ENCODE measurements at places on chromosomes 13 and 19.

DNA sequence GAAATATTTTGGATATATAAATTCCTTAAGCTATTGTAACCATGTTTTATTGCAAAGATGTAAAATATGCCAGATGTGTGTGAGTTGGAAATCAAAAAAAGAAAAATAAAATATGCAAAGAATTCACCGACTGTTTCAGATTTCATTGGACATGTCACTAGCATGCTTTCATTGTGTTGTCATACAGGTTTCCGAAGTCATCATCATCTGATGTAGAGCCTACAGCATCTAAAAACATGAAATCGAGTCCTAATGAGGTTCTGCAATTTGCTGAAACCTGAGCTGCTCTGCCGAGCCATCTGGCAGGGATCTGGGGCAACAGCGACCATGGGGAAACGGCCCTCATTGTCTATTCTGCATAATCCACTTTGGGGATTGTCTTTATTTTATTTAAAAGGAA lies 196.1 kb upstream of the MAB21L1 start:
- DNase-seq, result no peak

DNA sequence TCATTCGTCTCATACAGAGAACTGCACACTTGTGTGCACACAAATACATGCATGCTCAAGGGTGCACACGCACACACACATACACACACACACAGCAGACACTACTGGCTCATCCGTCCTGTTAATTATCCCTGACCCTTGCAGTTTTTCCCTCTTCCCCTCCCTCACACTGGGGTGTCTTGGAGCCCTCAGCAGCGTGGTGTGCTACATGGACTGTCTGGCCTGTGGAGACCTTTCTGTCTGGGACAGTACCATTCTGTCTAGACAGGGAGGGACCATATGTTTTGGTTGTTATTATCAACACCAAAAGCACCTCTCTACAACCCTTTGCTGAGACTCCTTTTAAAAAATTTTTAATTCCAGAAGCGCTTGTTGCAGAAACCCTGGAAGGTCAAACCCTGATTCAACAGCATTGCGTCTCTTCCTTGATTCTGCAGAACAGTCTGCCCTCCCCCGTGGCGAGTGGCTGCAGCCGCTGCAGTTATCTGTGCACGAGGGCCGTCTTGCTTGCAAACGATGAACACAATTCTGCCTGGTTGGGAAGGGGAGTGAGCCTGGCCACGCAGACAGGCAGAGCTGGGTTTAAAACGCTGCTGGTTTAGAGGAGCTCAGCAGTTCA lies 374.0 kb downstream of the IRS2 start:
- DNase-seq, result peak; percentile 50

DNA sequence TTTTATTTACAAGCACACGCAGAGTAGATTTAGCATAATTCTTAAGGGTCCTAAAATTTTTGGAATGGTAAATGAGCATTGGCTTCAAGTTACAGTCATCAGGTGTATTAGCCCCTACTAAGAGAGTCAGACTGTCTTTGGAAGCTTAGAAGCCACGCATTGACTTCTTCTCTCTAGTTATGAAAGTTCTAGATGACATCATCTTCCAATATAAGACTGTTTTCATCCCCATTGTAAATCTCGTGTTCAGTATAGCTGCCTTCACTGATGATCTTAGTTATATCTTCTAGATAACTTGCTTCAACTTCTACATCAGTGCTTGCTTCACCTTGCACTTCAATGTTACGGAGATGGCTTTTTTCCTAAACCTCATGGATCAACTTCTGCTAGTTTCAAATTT lies 148.8 kb upstream of the SLITRK1 start:
- DNase-seq, result no peak

DNA sequence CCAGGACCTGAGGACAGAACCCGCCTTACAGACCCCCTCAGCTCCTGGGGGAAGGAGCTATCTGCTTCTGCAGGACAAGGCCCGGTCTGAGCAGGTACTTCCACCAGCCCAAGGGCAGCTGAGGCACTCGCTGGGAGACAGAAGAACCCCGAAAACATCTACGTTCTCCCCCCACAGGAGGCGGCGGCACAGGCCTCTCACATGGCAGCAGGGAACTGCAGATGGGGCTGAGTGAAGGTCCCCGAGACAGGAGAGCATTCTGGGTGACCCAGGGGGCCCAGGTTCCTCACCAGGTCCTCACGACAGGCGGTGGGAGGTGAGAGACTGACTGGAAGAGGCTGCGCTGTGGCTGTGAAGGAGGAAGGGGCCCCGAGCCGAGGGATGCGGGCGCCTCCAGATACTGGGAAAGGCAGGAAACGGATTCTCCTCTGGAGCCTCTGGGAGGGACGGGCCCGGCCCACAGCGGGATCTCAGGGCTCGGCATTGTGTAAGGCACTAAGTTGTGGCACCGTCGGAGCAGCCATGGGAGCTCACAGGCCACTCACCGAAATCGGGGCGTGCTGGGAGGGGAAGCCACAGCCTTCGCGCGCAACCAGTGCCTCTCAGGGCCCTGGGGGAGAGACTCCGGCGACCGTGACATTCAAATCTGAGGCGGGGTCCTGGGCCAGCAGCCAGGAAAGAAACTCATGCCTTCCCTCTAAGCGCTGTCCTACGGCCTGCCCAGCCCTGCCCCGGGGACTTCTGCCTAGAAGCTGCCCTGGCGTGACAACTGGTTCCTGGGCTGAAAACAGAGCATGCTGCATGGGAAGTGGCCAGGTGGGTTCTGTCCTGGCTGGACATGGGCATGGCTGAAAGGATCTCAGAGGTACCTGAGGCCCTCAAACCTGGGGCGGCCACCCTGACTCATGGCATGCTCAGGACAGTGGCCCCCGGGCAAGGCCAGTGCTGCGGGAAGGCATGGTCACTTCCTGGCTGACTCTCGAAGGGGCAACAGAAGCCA lies 14.0 kb downstream of the RPL36 start:
- no peak for DNase-seq
